ENCODE measurements at places on chromosomes 11 and 22. TPM values are rescaled to one million over a fixed set of nuclear protein-coding genes. Genes with fewer than 3 reads are reported as not detected.

The APOBEC3B gene
- total RNA-seq: 8.0 TPM

The GLB1L2 gene
- 4.2 TPM for total RNA-seq

The MMP8 gene
- not detected for total RNA-seq

The P2RX6 gene
- total RNA-seq: 0.25 TPM

The OR8D1 gene
- not detected for total RNA-seq

The ISX gene
- not detected for total RNA-seq

The LDHAL6A gene
- not detected for total RNA-seq

The TRIM44 gene
- total RNA-seq: 38.1 TPM

The CSF2RB gene
- total RNA-seq: 0.30 TPM

The HSPB2 gene
- total RNA-seq: not detected

The GAB4 gene
- not detected for total RNA-seq

The TYMP gene
- total RNA-seq: 26.9 TPM

The XKR3 gene
- not detected for total RNA-seq

The SCN4B gene
- total RNA-seq: 0.26 TPM

The MS4A15 gene
- total RNA-seq: not detected

GRCh38 chr11:116234989-116235568 lies 537.7 kb downstream of the BUD13 start:
- DNase-seq: no peak

DNA sequence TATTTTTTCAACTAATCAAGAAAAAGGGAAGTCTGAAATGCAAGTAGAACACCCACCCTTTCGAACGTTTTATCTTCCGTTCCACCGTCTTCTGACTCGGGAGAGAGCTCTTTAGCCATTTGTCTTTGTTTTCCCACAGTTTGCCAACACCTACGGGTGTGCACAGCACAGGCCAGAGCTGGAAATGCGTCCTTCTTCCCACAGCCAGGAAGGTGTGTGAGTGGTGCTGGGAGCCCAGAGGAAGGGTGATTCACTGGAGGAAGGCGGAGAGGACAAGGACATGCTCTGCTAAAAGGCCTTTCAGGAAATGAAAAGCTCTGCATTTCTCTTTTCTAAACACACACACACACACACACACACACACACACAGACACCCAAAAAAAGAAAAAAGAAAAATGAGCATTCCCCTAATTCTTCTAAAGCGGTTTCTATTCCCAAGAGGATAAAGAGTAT lies 18.5 kb downstream of the ENDOD1 start:
- DNase-seq: no peak

DNA sequence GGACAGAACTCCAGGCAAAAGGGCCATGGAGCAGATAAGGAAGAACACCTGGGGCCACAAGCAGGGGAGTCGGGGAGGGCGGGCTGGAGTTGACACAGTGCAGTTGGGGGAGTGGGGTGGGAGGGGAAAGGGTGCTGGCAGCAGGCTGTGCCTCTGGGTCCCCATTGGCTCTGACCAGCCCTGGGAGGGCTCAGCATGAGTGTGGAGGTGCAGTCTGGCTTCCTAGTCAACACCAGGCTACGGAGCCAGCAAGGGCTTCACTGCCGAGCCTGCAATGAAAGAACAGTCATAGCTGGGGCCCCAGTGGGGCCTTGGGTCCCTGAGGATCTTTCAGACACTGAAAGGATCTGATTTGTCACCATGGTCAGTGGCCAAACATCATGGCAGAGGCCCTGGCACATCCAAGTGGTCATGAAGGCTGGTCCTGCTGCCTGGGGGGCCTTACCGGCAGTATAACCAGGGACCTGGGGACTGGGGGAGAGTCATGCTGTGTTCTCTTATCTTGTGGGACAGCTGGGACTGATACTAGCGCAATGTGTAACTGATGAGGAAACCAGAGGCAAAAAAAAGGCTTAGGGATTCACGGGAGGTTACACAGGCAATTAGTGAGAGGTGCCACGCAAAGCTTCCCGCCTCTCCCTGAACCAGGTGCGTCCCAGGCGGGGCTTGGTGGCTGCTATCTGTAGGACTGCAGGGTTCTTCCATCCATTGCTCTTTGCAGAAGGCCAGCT lies 11.6 kb downstream of the SLC37A2 start:
- no peak for DNase-seq

DNA sequence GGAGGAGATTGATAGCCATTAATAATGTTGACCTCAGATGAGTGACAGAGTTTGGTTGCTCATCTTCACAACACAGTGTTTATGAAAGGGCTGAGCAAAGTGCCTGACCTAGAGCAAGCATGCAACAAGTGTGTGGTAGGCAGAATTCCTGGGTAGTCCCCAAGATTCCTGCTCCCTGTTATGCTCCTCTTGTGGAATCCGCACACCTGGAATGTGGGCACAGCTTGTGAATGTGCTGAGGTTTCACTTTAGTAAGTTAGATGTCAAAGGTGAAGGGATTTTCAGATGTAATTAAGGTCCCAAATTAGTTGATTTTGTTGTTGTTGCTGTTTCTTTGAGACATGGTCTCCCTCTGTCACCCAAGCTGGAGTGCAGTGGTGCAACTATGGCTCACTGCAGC lies 20.7 kb upstream of the SPON1 start:
- DNase-seq: no peak

DNA sequence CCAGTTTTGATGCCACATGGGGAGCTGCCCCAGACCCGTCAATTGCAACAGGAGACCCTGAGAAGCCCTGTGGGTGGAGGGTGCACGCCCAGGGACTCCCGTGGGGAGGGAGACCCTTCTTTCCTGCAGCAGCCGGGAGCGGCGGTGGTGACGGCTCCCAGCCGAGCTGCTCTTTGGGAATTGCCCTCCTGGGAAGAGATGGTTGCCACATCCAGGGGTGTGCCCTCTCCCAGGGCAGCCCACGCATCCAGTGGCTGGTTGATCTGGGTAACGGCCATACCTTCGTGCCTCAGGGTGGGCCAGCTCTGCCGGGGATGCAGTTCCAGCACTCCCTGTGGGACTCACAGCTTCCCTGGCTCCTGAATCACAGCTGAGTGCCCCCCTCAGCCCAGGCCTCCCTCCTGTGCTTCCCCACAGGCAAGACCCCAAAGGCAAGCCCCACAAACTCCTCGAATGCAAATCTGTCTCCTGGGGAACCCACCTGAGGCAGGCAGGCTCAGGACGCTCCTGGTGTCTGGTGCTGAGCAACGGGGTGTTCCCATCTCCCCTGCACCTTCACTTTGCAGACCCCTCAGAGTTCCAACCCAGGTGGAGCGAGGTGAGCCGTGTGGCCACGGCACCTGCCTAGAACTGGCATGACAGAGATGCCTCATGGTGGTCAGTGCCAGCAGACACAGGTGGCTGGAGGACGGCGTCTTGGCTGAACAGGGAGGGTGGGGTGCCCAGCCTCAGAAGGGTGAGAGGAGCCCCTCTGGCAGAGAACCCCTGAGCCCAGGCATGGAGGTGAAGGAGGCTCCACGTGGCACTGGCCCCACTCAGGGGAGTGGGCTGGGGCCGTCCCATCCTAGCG lies 1027.4 kb downstream of the BRD1 start:
- no peak for DNase-seq

GRCh38 chr11:69086152-69087132 lies 37.7 kb downstream of the TPCN2 start:
- DNase-seq: no peak

- DNase-seq: no peak
Observed at GRCh38 chr11:61460986-61461385, 31.1 kb downstream of the SDHAF2 start.

- peak; percentile 22 for DNase-seq
Observed at GRCh38 chr22:23700706-23701105, 9.9 kb downstream of the RGL4 start.

- no peak for DNase-seq
Observed at GRCh38 chr11:100682247-100682969, 4.7 kb upstream of the ARHGAP42 start.

DNA sequence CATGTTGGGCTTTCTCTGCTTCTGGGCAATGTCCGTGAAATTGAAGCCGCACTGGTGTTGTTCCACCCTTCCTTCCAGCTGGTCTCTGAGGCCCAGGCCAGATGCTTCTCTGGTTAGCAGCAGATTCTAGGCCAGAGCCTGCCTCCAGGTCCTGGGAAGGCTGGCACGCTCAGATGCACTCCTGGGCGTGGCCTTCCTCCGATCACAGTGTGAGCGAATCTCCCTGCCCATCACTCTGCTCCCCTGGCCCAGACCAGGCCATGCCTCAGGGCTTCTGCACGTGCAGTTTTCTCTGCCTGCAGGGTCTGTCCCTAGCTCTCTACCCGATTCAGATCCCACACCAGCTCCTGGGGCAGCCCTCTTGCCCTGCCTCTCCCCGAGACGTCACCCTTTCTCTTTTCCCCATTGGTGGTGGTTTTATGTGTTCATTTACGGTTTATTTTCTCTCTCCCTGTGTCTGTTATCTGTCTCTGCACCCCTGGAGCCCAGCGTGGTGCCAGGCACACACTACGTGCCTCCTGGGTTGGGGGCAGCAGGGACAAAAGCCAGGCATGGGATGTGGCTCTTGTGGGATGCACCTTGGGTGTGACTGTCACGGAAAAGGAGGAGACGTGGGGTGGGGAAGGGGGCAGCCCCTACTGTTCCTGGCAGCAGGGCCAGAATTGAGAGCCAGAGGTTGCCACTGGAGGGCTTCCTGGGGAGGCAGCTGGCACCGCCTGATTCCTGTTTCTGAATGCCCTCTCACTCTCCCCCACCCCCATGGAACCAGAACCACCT lies 66.0 kb downstream of the KCNQ1 start:
- DNase-seq: no peak

DNA sequence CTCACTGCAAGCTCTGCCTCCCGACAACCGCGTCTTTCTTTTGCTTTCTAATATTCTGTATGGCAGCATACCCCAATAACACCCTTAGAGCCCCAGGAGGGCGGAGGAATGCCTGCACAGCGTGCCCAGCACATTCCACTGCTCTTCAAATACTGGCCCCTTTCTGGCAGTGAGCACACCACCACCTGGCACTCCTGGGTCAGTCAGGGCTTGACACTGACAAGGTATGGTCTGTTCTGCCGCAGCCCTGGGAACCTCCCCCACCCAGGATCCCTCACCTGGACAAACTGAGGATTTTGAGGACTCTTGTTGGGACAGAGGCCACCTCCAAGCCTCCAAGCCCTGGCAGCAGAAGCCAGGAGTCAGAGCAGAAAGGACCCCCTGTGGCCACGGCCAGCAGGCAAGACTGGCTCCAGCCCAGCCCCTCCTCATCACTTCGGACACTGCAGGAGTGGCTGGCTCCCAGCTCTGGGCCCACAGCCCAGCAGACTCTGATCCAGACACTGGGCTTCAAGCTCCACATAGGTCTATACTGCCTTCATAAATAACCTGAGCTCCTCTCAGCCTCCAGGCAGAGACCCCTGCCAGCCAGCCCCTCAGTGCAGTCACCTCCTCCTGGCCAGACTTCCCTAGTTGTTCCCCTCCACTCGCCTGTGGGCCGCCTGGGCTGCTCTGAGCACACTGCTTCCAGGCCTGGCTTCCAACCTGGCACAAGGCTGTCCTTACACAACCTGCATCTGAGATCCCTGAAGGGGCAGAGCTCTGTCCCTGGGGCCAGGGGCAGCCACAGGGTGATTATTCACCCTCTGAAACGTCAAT lies 14.5 kb downstream of the CARS1 start:
- DNase-seq: no peak

DNA sequence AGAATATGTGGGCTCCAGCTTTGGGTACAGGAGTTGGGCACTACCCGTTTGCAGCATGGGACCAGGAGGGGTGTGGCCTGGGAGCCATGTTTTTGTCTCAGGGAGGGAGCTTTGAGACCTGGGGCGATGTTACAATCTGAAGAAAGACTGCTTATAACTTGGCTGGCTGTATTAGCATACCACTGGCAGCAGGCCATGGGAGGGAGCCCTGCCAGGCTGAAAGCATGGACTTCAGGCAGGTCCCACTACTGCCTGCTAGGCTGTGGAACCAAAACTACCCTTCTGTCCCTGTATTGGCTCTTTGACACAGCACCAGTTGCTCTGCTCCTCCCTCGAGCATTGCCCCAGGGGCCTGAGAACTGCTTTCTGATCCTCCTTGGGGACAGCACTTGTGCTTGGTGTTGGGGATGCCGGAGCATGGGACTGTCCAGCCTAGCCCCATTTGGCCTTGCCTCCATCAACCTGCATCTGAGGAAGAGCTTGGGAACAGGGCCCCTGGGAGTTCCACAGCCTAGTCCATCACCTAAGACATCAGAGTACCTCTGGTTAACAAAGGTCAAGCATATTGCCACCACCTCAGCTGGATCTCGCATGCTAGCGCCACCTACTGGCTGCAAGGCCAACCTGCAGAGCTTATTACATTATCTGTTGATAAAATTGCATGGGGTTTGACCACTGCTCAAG lies 217.4 kb downstream of the SBF2 start:
- DNase-seq: peak; percentile 58

- DNase-seq: no peak
Observed at GRCh38 chr22:42365942-42366695, 66.1 kb downstream of the NFAM1 start.

- peak; percentile 76 for DNase-seq
Observed at GRCh38 chr22:42863349-42863961, 6.4 kb upstream of the ARFGAP3 start.

DNA sequence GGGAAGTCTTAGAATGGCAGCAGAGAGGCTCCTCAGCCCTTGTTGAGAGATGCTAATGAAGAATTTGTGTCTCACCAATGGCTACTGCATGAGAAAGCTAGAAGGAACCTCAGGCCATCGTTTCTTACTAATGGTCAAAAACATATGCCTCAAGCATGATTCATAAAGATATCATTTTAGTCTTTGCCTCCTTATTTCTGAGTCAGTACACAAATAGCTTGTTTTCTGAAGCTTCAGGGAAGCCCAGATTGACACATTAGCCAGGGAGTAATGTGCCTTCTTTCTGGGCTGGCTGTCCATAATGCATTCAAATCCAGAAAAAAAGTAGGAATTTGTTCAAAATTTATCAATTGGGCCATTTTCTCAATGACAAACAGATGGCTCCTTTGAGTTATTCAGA lies 169.4 kb upstream of the ZBED5 start:
- DNase-seq: no peak

- DNase-seq: no peak
Observed at GRCh38 chr11:46723359-46723680, 4.3 kb downstream of the F2 start.

GRCh38 chr22:37560608-37561211 lies 430 bp downstream of the CDC42EP1 start:
- no peak for DNase-seq

DNA sequence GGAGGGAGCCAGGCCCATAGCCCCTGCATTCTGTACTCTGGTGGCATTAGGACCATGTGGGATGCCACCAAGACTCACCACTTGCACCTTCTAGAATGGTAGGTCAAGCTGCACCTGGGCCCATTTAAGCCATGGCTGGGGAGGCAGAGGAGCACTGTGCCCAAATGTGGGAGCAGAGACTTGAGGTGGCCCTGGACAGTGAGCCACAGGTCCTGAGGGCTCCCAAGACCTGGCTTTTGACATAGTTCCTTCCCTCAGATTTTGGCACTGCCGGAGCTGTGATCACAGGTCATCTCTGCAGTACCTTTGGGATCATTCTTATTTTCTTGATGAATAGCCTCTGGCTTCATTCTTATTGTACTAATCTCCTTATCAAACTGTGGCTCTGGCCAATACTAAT lies 43.2 kb downstream of the ST3GAL4 start:
- DNase-seq: no peak

- DNase-seq: no peak
Observed at GRCh38 chr11:43644621-43645299, 35.8 kb upstream of the HSD17B12 start.

GRCh38 chr11:71379701-71380100 lies 68.5 kb downstream of the DHCR7 start:
- no peak for DNase-seq

- no peak for DNase-seq
Observed at GRCh38 chr22:35217527-35217926, 39.8 kb upstream of the HMGXB4 start.

Measured in activated CD4-positive, alpha-beta T cell treated with anti-CD3 and anti-CD28 coated beads for 36 hours (primary cell).